ENCODE measurements at places on chromosomes 13 and 19.
A peak's percentile ranks its signal among the peaks of the same experiment; 100 is the strongest.

DNA sequence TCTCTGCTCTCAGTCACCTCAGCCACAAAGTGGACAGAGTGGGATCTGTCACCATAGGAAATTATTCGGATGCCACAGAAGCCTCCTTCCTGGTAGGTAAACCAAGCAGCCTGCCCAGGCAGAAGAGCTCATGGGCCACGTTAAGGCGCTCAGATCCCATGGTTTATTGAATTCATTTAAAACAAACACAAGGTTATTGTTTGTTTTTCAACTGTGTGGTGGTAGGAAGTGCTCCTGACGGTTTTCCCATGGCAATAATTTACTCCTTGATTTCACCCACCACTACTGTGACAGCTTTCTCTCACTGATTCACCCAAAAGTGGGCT is 14.4 kb downstream of the BCAM start:
- no peak for DNase-seq

DNA sequence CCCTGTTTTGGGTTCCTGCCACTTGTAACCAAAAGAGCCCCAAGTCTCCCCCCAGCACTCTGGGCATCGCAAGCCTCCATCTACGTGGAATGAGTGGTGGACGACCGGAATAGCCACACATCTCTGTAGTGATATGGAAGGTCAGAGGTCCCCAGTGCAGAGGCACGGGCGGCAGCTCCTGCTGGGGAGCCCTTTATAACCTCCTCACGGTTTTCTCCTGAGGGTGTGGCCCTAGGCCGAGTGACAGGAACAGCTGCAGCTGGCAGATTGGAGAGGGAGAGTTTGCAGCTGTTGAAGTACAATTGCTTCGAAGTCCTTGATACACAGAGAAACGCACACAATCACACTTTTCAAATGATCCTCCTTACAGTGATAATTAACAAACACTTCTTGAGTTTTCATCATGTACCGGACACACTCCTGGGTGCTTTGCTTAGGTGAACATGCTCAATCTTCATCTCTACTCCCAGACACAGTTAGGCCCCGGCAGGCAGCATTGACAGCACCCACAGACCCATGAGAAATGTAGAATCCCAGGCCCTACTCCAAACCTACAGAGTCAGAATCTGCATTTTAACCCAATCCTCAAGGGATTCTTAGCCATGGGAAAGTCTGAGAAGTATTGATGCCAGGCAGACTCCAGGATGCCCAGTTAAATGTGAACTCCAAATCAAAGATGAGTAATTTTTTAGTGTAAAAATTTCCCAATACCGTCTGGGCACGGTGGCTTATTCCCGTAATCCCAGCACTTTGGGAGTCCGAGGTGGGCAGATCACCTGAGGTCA is 4.9 kb upstream of the ZNF787 start:
- no peak for DNase-seq

DNA sequence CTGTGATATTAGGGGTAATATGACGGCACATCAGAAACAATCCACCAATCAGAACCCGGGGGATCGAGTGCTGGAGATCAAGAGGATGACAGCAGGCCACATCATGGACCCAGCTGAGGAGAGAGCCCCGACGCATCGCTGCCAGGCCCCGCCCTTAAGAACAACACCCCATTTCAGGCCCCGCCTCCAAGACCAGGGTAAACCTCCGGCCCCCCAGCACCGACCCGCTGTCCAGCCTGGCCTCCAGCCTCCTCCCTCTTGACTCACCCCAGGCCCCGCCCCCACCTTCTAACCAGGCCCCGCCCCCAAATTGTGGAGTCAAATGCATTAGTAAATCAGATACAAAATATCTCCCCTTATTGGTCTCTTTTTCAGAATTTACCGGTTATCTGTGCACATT is 4.7 kb upstream of the ZNF611 start:
- DNase-seq: no peak

DNA sequence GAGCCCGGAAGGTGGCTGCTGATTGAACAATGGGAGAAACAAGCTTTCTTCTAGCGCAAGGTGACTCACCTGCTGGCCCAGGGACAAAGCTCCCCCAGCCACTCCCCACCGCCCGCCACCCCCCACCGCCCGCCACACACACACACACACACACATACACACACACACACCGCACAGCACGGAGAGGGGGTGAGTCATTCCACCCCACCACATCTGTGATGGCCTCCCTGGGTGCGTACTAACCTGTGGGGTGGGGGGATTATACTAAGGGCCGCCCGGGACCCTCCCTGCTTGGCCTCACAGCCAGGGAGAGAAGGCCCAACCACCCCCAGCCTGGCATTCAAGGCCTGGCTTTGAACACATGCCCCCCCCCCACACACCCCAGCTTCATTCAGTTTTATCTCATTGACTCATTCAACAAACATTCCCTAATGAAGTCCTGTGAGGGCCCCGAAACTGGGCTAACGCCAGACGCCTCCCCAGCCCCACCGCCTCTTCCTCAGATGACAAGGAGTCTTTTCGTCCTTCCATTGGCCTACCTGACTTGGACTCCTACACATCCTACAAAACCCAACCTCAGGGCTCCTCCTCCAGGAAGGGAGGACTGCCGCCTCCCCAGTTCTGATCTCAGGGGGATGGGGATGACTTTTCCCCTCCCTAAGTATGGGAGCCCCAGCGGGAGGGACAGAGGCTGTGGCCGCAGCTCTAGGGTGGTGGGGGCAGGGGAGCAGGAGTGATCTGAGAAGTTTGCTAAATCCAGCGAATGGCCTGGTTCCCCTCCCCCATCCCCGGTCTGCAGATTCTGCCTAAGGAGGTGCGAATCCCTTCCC is 5.8 kb upstream of the ONECUT3 start:
- peak; percentile 32 for DNase-seq

DNA sequence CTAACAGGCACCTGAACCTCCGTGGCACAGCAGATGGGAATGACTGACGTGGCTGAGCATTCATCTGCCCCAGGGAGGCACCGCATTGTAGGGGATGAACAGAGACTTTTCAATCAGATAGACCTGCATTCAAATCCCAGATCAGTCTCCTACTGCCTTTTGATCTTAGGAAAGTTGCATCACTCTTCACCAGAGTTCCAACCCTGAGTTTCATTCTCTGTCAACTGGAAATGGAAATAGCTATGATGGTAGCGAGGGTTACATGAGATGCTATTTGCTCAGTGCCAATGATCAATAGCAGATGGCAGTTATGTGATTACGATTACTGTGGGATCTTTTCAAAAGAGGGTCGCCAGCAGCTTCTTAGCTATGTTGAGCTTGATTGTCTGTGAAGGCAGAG is 189.3 kb upstream of the RFC3 start:
- no peak for DNase-seq

GRCh38 chr13:114057166-114058050 is 75.0 kb downstream of the RASA3 start:
- no peak for DNase-seq

DNA sequence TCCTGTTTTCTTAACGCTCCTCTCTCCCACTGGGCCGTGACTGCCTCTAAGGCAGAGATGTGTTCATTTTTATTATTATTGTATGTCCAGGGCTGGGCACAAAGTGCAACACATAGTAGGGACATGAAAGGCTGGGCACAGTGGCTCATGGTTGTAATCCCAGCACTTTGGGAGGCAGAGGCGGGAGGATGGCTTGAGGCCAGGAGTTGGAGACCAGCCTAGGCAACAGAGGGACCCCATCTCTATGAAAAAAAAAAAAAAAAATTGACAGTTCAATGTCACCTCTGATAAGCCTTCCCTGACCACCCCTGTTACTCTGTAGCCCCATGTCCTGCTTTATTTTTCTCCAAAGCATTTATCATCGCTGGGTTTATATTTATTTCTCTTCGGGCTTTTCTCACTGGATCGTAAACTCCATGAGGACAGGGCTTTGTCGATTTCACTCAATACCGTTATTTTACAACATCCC is 481 bp upstream of the SAE1 start:
- no peak for DNase-seq

GRCh38 chr13:21895779-21896178 is 224.9 kb downstream of the FGF9 start:
- no peak for DNase-seq

DNA sequence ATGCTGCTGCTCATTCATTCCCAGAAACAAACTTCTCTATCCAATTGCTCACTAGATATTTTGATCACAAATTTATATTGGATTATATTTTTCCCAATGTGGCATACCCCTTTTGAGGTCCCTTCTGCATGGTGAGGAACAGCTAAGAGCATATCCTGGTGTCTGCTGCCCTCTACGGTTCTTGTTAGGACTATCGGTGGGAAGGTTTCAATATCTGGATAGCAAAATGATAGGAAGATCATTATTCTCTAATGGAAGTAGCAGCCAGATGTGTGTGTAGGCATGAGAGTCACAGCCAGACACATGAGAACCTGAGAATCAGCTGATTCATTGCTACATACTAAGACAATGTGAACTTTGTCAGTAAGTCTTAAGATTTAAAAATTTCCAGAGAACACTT is 1422.4 kb upstream of the MIR17HG start:
- no peak for DNase-seq

DNA sequence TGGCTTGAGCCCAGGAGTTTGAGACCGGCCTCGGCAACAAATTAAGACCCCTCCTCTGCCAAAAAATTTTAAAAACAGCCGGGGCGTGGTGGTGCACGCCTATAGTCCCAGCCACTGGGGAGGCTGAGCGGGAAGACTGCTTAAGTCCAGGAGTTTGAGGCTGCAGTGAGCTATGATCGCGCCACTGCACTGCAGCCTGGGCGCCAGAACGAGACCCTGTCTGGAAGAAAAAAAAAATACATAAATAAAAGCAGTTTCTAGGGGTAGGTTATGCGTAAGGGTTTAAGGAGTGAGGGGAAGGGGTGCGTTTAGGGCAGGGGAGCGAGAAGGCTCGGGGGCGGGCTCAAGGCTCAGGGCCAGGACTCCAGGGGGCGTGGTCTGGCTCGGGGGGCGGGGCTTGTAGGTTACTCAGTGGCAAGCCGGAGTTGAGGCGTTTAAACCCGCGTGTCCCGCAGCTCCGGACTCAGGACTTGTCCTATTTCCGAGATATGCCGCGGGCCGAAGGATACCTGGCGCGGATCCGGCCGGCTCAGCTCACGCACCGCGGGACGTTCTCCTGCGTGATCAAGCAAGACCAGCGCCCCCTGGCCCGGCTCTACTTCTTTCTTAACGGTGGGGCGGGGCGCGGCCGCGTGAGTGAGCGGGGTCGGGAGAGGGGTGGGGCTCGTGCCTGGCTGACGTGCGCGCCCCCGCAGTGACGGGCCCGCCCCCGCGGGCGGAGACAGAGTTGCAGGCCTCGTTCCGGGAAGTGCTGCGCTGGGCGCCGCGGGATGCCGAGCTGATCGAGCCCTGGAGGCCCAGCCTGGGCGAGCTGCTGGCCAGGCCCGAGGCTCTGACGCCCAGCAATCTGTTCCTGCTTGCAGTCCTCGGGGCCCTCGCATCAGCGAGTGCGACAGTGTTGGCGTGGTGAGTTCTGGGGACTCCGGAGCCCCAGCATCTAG is 10.7 kb downstream of the SPACA6 start:
- DNase-seq: peak; percentile 91
